ENCODE measurements at places on chromosomes 4 and X.

GRCh38 chr4:10384974-10385373 is 72.3 kb downstream of the ZNF518B start:
- DNase-seq = no peak

GRCh38 chr4:9899306-9900055 is 118.0 kb downstream of the DRD5 start:
- no peak for DNase-seq

- no peak for DNase-seq
Measured at GRCh38 chrX:2136848-2137247, 363.9 kb downstream of the DHRSX start.

GRCh38 chr4:36351082-36351666 is 69.8 kb downstream of the DTHD1 start:
- peak; percentile 12 for DNase-seq

- no peak for DNase-seq
Measured at GRCh38 chr4:2079926-2080325, 20.8 kb downstream of the NAT8L start.

DNA sequence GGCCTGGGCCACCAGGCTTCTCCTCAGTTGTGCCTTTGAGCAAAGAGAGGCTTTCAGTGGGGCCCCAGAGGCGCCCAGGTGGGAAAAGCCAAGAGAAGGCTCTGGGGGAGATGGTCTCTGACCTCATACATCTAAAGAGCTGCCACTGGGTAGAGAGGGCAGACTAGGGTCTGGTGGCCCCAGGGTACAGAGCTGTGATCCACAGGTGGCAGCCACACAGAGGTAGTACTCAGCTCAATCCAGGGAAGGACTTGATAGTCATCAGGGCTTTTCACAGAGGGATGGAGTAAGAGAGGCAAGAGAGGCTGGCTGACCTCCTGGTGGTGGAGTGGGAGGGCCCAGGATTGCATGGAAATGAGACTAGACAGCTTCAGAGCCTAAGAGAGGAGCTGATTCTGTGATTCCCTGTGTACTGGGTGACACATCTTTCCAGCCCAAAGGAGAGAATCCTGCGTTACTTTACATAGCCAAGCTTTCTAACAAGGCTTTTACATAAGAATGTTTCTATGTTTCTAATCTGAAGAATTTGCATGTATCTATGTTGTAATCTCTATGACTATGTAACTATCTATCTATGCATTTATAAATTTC is 53.2 kb upstream of the PJA1 start:
- no peak for DNase-seq

- peak; percentile 24 for DNase-seq
Measured at GRCh38 chr4:145956288-145956890, 17.8 kb upstream of the ZNF827 start.

GRCh38 chr4:15482842-15483241 is 13.2 kb downstream of the CC2D2A start:
- DNase-seq = no peak

DNA sequence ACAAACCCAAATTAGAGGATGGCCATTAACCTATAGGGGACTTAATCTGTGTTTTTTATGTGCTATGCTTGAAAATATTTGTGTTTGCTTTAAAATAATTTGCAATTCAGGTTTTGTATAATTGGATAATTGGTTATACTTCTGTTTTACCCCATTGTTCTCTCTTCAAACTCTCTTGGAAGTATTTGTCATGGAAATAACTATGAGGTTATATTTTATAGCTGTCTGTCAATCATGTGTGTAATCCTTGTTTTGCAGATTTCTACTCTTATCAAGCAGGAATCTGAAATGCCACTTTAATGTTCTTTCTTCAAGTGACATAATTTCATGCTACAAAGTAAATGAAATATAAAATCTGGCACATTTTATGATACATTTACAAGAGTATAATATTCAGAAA is 15.4 kb upstream of the NDUFC1 start:
- no peak for DNase-seq

GRCh38 chr4:140774510-140774909 is 18.3 kb upstream of the TBC1D9 start:
- no peak for DNase-seq

GRCh38 chr4:74217365-74217764 is 59.4 kb downstream of the MTHFD2L start:
- peak; percentile 59 for DNase-seq

- peak; percentile 91 for DNase-seq
Measured at GRCh38 chrX:103845165-103845653, 13.2 kb upstream of the RAB9B start.

DNA sequence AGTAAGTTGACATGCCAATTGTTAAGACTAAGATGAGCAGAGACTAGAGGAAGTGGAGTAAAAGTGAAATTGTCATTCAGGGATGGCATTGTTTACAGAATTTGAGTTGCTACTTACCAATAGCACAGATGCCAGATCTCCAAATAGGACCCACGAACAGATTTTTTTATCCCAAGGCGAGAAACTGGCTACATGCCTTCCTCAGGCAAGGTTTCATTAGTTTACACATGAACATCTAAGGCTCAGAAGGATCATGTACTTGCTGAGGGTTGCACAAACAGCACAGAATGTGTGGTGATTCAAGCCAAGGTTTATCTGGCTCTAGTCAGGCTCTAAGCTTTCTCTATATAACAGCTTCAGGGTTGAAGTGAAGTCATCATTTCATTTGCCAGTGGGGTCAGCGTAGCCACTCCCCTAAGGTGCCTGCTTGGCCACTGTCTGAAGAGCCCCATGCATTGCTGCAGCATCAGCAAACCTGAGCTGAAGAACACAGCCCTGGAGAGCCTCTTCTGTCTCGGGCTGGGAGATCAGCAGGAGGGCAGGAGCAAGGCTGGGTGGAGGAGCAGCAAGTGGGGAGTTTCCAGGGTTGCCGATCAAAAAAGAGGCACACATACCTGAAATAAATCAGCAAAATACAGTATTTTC is 193.0 kb upstream of the LCORL start:
- DNase-seq = no peak

DNA sequence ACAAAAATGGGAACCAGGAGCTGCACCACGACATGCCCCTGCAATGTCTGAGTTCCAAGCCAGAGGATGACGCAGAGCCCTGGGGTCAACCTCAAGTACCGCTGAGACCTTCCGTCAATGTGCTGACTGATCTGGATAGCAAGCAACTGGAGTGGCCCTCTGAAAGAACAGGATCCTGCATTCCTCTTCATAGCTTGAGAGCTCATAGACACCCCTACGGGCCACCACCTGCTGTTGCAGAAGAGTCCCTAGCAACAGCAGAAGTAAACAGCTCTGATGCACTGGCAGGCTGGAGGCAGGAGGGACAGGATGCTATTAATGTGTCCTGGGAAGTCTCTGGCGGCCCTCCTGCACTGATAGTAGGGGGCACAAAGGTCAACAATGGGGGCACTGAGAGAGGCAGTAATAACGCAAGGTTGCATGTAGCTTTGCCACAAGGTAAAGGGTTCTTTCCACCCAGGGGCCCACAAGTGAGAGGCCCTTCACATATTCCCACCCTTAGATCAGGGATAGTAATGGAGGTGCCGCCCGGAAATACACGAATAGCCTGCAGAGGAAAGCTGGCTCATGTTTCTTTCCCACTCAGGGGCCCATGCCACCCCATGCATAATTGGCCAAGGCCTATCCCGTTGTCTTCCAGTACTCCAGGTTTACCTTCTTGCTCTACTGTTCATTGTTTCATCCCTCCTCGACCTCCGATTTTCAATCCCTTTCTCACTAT is 1.3 kb downstream of the PRR32 start:
- no peak for DNase-seq

DNA sequence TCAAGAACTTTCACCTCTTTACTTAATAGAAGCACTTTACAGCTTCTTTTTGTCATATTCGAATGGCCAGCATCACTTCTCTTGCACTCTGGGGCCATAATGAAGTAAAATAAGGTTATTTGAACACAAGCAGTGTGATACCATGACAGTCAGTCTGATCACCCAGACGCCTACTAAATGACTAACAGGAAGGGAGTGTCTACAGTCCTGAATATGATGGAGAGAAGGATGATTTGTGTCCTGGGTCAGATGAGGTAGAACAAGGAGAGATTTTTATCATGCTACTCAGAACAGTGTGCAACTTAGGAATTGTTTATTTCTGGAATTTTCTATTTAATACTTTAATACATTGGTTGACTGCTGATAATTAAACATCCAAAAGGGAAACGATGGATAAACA is 284.2 kb upstream of the F9 start:
- DNase-seq = no peak

DNA sequence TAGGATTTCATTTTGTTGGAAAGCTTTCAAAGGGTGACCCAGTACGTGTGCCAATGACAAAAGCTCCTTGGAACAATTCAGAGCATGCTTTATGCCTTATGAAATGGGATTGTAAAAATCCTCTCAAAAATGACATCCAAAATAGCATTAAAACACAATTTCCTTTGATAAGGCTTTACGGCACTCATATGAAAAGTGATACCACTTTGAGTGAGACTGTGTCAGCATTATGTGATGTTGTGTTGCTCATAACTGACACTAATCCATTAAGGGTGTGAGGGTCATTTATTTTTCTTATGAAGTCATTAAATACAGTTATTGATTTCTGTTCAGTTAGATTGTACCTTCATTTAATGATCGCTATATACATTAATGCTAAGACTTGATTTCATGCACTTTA is 250.2 kb downstream of the TENM3 start:
- no peak for DNase-seq

DNA sequence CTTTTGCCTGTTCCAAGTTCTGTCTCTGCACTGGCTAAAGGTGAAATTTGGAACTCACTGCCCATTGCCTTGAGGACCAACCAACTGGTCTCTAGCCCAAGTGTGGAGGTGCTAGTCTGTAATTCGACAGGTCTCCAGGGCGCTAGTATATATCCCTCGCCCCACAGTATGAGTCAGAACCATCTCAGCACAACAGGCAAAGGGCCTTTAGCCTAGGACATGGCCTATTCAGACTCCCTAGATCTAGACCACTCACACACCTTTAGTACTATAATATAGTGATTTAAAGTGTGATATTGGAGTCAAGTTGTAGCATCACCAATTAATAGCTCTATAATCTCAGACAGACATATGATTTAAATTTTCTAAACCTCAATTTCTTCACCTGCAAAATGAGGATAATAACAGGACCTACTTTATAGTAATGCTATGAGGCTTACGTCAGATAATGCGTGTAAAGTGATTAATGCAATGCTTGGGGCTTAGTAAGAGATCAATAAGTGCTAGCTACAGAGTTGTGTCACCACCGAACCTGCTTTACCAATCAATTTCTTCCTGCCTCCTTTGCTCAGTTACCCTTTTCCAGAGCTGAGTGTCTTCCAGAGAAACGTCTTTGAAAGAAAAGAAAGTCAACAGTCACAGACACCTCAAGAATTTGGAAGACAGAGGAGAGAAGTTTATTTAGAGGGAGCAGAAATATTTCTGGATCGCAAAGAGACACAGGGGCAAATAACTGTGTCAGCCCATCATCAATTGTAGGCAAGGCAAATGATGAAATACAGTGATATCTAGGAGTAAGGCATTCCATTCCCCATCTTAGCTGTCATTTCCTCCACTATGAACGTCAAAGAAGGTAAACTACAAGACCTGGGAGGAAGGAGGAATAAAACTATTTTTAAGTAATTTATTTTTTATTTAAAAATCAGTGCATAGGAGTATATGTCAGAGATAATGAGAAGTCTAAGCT is 2.3 kb downstream of the NOX1 start:
- peak; percentile 1 for DNase-seq

- DNase-seq = no peak
Measured at GRCh38 chrX:153984351-153985178, 12.0 kb downstream of the TMEM187 start.

- DNase-seq = no peak
Measured at GRCh38 chr4:159284733-159285132, 181.9 kb downstream of the RAPGEF2 start.

DNA sequence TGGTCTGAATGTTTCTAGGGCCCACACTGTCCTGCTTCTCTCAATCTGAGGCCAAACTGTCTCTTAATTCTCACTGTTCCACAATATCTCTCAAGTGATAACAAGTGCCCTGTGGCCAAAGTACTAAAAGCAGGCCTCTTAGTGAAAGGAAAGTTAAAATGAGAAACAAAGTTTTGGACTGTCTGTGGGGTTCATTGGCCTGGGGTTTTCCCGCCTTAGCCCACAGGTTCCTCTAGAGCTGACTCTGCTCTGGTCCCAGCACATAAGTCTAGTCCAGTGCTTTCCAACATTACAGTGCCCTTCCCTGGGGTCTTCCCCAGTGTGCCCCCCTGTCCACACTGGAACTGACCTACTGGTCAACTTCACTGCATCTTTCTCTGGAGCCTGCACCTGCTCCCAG is 6.3 kb downstream of the MAGEB1 start:
- DNase-seq = no peak

DNA sequence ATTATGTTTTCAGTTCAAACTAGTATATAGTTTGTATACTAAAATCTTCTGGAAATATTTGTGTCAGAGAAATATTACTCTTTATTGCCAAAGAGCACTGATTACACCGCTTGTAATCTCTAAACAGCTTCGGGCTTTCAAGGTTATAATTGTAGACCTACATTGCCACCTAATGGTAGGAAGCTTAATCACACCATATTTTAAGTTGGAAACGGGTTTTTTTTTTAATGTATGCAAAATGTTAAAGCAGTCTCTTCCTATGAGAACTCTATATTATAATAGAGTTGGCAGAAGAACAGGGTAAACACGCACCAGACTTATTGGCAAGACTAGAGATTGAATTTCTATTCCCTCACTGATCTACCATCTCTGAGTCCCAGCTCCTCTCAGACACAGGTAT is 19.5 kb upstream of the NFXL1 start:
- peak; percentile 46 for DNase-seq

DNA sequence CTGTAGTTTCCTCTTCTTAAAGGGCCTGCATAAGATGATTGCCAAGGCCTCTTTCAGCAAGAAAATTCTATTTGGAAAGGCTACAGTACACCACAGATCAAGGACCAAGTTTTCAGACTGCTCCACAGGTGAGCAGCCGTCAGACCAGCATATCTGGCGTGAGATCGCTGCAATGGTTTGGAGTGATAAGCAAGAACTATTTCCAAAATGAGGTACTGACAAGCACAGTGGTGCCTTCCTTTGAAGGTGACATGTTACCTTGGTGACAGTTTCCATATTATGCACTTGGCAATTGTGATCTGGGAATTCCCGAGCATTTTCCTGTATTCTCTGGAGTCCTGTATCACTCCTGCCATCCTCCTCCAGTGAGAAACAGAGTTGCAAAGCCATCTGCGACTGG is 7.3 kb upstream of the TMEM150C start:
- no peak for DNase-seq

GRCh38 chr4:4423706-4424498 is 37.0 kb downstream of the NSG1 start:
- no peak for DNase-seq

GRCh38 chr4:150714462-150715438 is 132.8 kb downstream of the MAB21L2 start:
- DNase-seq = no peak

GRCh38 chr4:3039706-3040366 is 34.5 kb downstream of the HTT-AS start:
- DNase-seq = no peak

DNA sequence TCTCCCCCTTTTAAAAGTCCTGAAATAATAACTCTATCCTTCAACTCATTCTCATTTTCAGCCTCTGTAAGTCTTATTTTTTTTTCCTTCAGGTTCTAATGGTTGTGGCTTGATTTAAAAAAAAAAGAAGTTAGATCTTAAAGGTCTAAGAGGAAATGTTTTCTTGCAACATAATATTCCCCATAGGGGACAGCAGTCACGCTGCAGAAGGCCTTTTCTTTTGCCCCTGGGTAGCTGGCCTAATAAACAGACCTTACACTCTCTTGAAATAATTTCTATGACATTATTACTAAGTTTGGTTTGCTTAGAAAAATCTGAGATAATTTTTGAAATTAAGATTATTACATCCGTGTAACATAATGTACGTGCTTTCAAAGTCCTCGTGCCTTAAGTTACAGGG is 564.1 kb upstream of the SPANXN1 start:
- no peak for DNase-seq

All from fibroblast of skin of right quadriceps (primary cell).